ENCODE measurements at places on chromosomes 5 and 9.

GRCh38 chr5:179606910-179607159 is 16.6 kb downstream of the HNRNPH1 start:
- no peak for DNase-seq

DNA sequence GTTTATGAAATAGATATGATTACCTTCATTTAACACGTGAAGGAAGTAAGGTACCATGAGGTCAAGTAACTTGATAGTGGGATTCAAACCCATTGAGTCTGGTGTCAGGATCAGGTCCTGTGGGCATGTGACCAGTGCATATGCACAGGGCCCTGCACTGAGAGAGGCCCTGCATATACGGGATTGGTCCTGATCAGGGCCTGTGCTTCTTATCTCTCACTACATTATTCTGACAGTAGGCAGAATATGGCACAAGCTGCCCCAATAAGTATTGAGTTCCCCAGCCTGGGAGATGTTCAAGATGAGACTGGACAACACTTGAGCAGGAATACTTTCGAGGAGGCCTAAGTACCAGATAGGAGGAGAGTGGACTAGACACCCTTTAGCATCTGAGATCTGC is 44.0 kb downstream of the GALNT10 start:
- DNase-seq = no peak

- DNase-seq = no peak
These were observed 749.8 kb upstream of the CDH9 start for GRCh38 chr5:27788184-27788583.

DNA sequence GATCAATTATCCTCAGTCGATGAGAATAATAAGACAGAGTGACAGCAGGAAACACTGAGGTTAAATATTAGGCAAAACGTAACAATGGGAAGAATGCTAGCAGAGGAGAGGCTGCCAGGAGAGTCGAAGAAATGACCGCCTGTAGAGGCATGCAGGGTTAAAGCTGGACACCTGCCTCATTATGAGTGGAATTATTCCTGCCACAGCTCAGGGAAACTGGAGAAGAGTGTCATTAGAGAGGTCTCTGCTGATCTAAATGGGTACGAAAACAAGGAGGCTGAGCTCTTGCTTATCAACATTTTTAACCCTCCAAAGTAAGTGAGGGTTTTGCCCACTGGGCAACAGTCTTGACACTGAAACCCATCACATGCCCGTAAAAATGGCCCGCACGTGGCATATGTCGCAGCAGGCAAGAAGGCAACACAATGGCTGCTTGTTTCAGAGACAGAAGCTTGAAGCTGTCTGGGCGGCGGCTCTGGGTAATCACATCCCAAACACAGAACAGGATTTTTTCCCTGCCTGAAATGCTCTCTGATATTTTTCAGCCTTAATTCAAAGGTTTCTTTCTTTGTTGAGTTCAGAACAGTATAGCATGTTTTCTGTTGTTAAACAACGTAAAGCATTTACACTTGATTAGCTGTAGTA is 118.7 kb downstream of the MED27 start:
- DNase-seq = no peak

DNA sequence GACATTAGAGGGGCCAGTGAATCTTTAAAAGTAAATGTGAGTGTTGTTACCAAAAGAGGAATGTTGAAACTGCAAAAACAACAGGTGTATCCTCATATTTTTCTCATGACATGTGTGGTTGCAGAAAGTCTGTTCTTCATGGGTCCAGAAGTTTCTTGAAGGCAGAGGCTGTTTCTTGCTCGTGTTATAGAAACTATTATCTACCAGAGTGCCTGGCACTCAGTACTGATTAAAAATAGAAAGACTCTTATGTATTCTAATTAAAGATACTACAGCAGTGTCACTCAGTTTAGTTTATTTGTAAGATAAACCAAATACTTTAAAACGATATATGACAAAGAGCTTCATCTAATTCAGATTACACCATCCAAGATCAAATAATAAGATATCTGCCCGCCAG is 1864.2 kb upstream of the WWC1 start:
- DNase-seq = no peak
